Immature natural killer cell (primary cell): ENCODE measurements at places on chromosomes 13 and 19.

- DNase-seq = peak; percentile 33
These were observed 244.4 kb upstream of the MAB21L1 start for GRCh38 chr13:35720690-35721554.

GRCh38 chr13:97757807-97758206, 195.7 kb upstream of the IPO5 start:
- DNase-seq = no peak

- DNase-seq = no peak
These were observed 28.2 kb upstream of the TMEM255B start for GRCh38 chr13:113730831-113731191.

DNA sequence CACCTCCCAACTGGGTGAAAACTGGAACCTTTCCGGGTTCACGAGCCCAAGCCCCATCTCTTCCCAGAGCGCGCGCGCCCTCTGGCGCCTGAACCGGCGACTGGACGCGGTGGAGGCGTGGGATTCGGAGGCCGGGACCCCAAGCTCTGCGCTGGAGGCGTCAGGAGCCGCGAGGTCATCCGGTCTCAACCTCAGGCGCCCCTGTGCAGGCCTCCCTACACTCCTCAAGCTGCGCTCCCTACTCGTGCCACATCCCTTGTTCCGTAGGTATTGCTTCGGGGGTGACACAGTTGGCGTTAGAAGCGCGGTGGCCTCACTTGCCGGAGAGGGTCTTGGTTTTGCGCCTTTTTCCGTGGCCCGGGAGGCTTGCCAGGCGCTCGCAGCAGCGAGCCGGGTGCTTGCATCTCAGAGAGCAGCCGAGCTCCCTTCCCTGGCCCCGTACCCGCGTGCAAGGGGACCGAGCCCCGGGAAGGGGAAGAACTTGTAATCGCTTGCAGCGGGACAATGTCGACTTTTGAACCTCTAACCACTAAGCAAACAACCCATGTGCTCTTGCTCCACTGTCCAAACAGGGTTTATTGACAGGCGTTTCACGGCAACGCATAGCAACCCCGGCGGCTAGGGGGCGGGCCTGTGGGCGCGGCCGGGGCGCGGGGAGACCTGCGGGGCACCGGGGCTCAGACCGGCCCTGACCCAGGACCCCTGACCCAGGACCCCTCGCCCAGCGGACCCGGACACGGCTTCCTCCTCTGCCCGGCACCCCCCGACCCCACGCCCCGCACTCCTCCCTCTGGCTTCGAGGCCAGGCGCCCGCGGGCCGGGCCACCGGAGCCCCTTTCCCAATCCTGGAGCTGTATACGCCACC, 8.5 kb downstream of the CDX2 start:
- no peak for DNase-seq

GRCh38 chr19:48926909-48927308, 6.6 kb upstream of the DHDH start:
- no peak for DNase-seq

GRCh38 chr13:21069561-21070004, 8.2 kb upstream of the LATS2 start:
- DNase-seq = no peak

DNA sequence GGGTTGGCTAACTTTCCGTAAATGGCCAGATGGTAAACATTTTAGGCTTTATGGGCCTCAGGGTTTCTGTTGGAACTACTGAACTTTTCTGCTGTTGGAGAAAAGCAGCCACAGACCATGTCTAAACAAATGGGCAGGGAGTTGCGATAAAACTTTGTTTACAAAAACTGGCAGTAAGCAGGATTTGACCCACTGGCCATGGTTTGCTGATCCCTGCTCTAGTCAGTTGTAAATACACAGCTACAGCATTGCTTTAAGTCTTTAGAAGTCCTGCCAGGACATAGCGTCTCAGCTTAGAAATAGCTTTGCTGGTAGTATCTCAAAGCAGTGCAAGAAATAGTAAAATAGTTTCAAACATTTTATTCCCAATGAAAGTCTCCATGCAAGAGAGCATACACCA, 88.4 kb downstream of the NALCN start:
- no peak for DNase-seq

GRCh38 chr19:40369797-40370196, 20.2 kb downstream of the HIPK4 start:
- DNase-seq = no peak

DNA sequence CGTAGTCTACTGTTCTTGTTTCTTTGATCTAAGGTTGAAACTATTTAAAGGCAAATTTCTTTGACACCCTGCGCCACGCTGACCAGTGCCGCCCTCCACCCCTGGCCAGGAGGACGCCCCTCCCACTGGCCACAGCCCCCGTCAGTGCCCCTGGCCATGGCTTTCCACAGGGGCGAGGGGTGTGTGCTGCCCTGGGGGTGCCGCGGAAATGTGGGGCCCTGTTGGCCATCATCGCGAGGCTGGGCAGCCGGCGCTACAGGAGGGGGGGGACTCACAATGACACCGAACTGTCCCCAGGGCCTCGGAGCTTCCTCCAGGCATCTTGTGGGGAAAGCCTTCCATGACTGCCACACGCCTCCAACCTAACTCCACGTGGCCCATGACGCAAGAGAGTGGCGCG, 10.9 kb downstream of the SHC2 start:
- no peak for DNase-seq

- no peak for DNase-seq
These were observed 927 bp downstream of the LPAR6 start for GRCh38 chr13:48411841-48412531.

DNA sequence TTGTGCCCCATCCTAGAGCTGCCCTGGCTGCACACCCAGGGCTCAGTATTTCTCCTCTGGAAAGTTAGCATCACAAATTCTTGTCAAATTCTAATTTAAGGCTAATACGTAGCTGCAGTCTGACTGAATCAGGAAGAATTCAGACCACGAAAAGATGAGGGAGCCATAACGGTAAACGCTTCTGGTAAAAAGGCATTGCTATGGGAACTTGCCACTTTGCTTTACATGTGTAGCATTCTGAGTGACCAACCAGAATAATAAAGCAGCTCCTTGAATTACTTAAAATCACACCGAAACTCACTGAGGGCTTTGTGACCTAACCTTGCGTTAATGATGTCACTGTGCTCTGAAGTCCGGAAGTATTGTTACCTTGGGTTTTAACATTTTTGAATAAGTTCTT, 286.6 kb upstream of the TMTC4 start:
- DNase-seq = no peak

DNA sequence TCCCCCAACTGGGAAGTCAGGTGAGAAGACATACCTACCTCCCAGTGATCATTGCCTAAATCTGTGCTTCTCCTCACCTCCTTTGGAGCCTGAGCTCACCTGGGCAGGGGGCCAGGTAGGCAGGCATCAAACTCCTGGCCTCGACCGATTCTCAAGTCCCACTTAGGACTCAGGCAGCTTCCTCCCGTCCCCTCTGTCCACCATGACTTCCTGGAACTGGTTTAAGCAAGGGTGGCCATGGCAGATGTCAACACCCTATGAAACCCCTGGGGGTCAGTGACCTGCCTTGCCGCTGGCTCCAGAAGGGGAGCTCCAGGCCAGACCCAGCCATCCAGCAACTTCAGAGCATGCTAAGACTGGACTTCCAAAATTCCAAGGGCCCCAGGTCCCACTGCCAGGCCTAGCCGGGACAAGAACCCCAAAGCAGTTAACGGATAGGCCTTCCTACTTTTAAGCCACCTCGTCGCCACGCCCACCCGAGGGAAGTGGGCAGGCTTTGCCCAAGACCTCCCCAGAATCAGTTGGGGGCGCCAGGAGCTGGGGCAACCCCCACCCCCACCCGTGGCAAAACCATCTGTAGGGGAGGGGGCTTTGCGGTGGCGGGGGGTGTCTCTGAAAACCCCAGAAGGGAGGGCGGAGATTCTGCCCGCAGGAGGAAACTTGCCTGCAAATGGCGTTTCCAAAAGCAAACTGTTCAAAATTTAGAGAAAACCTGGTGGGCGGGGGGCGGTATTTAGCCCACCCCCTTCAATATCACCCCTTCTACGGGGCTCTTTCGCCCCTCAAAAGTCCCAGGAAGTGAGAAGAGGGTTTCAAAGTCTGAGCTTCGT, 657 bp downstream of the PLIN3 start:
- DNase-seq = peak; percentile 34

- DNase-seq = no peak
These were observed 26.3 kb upstream of the UQCRFS1 start for GRCh38 chr19:29239213-29239776.

GRCh38 chr19:28224441-28224840, 988.5 kb downstream of the UQCRFS1 start:
- no peak for DNase-seq

GRCh38 chr19:10421240-10422045, 1.1 kb downstream of the PDE4A start:
- DNase-seq = no peak

GRCh38 chr19:18894254-18895037, 1.5 kb downstream of the CERS1 start:
- DNase-seq = no peak

GRCh38 chr19:49513746-49514118, 1.3 kb downstream of the FCGRT start:
- no peak for DNase-seq

DNA sequence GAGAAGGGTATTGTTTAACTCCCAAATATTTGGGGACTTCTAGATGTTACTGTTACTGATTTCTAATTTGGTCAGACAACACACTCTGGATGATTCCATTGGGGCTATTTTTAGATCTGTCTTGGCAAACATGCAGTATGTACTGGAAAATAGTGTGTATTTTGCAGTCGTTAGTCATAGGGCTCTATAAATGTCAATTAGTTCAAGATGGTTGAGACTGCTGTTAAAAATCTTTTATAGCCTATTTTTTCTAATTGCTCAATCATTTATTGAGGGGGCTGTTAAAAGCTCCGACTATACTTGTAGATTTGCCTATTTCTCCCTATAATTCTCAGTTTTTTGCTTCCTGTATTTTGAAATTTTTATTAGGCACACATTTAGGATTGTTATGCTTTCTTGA, 31.4 kb downstream of the PPP5C start:
- DNase-seq = no peak

GRCh38 chr13:79227418-79227817, 178.6 kb downstream of the RBM26 start:
- no peak for DNase-seq

GRCh38 chr19:4600082-4600481, 39.2 kb upstream of the TNFAIP8L1 start:
- DNase-seq = no peak

DNA sequence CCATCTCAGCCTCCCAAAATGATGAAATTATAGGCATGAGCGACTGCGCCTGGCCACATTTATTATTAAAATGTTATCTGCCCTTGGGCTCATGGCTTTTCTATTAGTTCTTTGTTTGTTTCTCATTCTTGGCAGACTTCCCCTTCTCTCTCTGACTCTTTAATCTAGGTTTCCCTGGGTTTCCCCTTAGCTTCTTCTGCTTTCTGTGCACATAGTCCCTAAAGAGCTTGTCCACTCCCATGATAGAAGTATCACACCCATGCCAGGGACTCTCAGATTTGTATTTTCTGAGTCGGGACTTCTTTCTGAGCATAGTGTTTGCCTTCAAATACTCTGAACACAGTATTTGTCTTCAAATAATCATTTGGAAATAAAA, 38.6 kb upstream of the ITM2B start:
- DNase-seq = no peak

DNA sequence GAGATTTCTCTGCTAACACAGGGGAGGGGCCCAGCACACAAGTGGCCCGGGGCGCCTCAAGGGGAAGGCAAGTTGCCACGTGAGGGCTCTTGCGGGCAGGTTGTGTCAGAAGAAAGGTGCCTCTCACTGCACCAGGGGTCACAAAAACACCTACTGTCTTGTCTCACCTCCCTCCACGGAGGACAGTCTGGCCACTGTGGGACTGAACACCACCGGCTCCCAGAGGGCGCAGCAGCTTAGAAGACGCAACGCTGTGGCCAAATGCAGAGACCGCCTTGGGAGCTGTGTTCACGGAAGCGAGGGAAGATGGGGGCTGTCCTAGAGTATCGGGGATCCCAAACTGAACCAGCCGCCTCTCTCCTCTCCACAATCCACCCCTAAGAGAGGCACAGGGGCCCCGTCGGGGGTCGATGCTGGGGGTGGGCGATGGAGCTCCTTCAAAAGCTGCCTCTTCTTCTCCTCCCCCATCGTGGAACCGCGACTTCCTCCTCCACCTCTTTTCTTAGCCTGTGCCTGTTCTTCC, 177.5 kb downstream of the FOXO1 start:
- no peak for DNase-seq

DNA sequence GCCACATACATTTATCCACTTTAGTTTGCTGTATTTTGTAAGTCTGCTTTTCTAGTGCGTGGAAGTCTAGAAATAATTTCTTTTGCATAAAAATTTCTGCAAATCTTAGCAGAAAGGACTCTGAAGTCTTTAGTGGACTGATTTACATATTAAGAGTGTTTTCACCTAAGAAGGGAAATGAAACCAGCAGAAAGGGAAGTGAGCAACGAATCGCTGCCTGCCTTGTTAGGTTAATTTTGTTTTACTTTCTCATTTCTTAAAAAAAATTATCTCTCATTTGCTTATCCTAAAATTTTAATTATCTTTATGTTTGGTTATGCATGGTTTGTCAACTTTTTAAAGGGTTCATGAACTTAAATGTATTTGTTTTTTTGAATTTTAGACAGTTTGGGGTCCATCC, 767 bp upstream of the GPR18 start:
- DNase-seq = peak; percentile 51

DNA sequence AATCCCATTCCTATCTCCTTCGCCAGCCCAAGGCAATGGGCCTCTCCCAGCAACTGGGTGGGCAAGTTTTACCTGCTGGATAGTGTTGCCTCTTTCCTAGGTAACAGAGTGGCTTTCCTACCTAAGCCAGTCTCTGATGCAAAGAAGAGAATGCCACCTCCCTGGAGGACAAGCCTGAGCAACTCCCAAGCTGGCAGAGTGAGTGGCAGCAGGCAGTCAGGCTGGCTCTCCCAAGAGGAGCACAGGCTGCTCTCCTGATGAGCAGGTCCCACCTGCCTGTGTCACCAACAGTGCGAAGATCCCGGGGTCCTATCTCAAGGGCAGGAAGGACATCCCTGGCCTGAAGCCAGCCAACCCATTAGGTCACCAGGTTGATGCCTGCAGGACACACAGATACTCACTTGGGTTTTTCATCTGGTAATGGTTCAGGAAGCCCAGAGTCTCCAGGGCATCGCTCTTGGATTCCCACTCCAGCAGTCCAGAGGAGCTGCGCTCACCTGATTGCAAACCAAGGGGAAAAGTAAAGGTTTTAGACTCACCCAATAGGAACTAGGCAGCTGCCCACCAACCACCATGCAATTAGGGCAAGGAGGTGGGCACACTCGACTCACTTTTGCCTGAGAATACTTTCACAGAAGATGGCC, 5.5 kb upstream of the ECH1 start:
- DNase-seq = no peak

- no peak for DNase-seq
These were observed 353.2 kb downstream of the SPRY2 start for GRCh38 chr13:79987761-79988160.

GRCh38 chr19:55197528-55197927, 11.8 kb downstream of the PTPRH start:
- no peak for DNase-seq
